ENCODE measurements at places on chromosomes 11 and 22.

GRCh38 chr11:58254936-58255335 is 13.1 kb downstream of the OR10W1 start:
- DNase-seq, result no peak

DNA sequence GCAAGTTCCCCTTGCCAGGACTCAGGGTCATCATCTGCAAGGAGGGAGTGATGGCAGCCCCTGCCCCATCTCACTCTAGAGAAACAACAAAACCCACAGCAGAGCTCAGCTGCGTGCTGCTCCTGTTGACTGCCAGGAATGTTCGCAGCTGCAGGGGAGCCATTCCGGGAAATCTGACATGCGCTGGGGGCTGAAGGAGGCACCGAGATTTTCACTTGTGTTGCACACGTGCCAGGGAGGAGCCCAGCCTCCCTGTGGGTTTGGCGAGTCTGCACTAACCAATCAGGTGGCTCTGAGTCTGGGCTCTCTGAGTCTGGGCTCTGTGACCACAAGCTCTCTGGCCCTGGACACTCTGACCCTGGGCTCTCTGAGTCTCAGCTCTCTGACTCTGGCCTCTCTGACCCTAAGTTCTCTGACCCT is 10.5 kb downstream of the FGF3 start:
- no peak for DNase-seq

DNA sequence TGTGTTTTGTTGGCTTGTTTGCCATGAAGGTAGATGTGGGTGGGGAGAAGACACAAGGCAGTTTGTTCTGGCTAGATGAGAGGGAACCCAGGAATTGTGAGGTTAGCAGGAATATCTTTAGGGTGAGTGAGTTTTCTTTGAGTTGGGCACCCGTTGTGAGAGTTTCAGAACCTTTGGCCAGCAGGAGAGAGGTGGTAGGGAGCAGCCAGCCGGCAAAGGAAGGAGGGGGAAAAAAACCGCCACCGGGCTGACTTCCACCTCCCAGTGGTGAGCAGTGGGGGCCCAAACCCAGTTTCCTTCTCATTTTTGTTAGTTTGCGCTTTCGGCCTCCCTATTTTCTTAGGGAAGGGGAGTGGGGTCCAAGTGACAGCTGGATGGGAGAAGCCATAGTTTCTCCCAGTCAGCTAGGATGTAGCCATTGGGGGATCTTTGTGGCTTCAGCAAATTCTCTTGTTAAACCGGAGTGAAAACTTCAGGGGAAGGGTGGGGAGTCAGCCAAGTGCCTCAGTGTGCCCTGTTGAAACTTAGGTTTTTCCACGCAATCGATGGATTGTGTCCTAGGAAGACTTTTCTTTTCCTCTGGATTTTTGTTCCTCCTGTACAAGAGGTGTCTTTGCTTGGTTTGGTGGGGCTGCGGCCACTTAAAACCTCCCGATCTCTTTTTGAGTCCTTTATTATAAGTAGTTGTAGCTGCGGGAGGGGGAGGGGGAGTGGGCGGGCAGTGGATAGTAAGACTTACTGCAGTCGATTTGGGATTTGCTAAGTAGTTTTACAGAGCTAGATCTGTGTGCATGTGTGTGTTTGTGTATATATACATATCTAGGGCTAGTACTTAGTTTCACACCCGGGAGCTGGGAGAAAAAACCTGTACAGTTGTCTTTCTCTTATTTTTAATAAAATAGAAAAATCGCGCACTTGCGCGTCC is 1.1 kb upstream of the GCAT start:
- no peak for DNase-seq

- DNase-seq, result no peak
Measured at GRCh38 chr22:48955351-48956311, 872.0 kb downstream of the BRD1 start.

GRCh38 chr11:97722721-97723120 is 1298.0 kb upstream of the CNTN5 start:
- no peak for DNase-seq

- no peak for DNase-seq
Measured at GRCh38 chr11:122598971-122599370, 56.6 kb upstream of the UBASH3B start.

DNA sequence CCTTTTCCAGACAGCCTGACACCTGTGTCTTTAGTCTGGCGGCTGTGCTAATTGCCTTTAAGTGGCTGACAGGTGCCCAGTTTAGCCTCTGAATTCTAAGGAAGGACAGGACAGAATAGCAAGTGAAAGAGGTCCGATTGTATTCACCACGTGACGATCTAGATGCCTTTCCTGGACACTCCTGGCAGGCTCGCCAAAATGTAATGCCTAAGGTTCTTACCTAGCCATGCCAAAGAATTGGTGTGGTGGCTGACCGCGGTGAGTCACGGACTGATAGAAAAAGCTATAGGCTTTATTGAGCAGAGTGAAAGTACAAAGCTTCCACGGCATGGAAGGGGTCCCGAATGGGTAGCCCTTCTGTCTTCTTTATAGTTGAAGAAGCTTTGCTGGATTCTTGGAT is 26.7 kb downstream of the ANKRD42 start:
- no peak for DNase-seq

- no peak for DNase-seq
Measured at GRCh38 chr11:766106-766935, 11.0 kb downstream of the GATD1 start.

DNA sequence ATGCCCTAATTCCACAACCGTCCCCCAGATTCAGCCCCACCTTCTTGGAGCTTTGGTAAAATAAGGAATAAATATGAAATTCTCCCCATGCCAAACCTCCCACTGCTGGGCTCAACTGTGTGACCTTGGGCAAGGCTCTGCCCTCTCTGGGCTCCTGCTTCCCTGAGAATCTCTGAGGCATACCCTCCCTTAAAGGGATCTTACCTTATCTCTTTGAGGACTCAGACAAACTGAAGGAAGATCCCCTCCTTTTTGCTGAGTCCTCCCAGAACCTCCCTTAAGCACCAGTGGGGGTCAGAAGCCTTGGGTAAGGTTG is 2.7 kb downstream of the CD248 start:
- DNase-seq, result no peak

DNA sequence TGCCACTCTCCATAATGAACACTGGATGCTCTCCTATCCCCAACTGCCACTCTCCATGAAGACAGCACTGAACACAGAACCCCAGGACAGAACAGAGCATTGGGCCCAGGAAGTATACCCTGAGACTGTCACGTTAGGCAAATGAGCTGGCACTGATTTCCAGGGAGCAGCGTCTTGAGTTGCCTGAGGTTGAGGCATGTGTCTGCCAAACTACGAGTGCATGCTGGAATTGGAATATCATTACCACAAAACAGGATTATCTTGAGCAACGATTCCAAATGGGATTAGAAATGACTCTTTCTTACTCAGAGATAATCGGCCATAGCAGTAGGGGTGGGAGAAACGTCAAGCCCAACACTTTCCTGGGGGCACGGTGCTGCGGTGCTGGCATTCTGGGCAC is 39.9 kb downstream of the CLPB start:
- no peak for DNase-seq

GRCh38 chr11:103042161-103042560 is 49.8 kb downstream of the DCUN1D5 start:
- no peak for DNase-seq

GRCh38 chr11:92277871-92278270 is 53.3 kb downstream of the FAT3 start:
- no peak for DNase-seq

GRCh38 chr11:65968600-65969482 is 7.3 kb downstream of the SART1 start:
- DNase-seq, result no peak

DNA sequence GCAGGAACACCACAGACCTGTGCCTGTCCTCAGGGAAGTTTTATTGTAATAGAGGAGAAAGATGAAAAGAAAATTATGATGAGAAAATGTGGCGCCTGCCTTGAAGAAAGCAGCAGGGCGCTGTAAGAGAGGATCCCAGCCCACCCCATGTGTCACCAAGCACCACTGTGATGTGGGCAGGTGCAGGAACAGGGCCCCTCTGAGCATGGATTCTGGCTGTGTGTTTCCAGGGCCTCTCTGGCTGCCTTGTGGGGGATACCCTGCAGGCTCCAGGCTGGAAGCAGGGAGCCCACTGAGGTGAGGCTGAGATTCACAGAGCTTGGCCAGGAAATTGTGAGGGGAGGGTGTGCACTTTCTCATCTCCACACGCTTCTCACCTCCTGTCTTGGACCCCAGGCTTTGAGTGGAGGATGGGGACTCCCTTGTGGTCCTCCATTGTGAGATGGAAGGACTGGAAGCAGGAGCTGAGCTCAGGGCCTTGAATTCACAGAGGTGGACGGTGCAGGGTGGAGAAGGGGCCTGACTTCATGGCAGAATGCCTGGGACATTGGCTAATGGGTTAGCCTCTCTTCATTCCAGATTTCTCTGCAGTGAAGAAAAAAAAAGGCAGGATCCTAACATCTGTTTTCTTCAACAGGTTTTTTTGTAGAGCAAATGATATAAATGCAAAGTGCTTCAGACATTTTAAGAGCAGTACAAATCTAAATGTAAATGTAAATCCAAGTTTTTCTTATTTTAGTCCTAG is 246.6 kb upstream of the B3GAT1 start:
- no peak for DNase-seq
